ENCODE measurements at places on chromosomes 3 and 15. TPM values are rescaled to one million over a fixed set of nuclear protein-coding genes. Genes with fewer than 3 reads are reported as not detected.

DNA sequence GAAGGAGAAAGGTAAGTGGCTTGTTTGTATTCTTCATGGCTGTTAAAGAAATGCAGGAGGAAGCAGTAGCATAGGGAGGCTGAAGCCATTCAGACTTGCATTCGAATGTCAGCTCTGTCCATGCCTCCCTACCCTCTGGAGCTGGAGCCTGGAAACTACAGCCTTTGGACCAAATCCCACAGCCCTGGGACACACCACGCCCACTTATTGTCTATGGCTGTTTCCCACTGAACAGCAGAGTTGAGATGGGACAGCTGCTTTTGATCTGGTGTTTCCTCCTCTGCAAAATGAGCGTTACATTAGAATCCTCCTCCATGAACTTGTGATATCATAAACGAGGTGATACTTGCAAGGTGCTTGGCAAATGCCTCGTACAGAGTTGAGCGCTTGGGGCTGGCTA, 3.6 kb downstream of the FAM107A start:
- H3K4me3 ChIP-seq = no peak overlapping the region
- peaks cover 5% of the 10 kb centered on the region for H3K4me1 ChIP-seq
- DNase-seq = no peak
- H3K27me3 ChIP-seq = no peaks in the 10 kb centered on the region

Gene DUOXA2
- not detected for total RNA-seq

- no peak overlapping the region for H3K4me3 ChIP-seq
- DNase-seq = no peak
- no peaks in the 10 kb centered on the region for H3K27me3 ChIP-seq
- peaks cover 6% of the 10 kb centered on the region for H3K4me1 ChIP-seq
- H3K27ac ChIP-seq = no peak overlapping the region
Measured at GRCh38 chr15:40365624-40366456, 7.8 kb downstream of the DISP2 start.

Gene CCR1
- total RNA-seq = not detected

Gene CSPG4
- 0.05 TPM for total RNA-seq

Gene GOLGA8K
- total RNA-seq = not detected

Measured in MCF 10A (cell line).